T-helper 1 cell (primary cell): ENCODE measurements at places on chromosomes 1 and 21.

DNA sequence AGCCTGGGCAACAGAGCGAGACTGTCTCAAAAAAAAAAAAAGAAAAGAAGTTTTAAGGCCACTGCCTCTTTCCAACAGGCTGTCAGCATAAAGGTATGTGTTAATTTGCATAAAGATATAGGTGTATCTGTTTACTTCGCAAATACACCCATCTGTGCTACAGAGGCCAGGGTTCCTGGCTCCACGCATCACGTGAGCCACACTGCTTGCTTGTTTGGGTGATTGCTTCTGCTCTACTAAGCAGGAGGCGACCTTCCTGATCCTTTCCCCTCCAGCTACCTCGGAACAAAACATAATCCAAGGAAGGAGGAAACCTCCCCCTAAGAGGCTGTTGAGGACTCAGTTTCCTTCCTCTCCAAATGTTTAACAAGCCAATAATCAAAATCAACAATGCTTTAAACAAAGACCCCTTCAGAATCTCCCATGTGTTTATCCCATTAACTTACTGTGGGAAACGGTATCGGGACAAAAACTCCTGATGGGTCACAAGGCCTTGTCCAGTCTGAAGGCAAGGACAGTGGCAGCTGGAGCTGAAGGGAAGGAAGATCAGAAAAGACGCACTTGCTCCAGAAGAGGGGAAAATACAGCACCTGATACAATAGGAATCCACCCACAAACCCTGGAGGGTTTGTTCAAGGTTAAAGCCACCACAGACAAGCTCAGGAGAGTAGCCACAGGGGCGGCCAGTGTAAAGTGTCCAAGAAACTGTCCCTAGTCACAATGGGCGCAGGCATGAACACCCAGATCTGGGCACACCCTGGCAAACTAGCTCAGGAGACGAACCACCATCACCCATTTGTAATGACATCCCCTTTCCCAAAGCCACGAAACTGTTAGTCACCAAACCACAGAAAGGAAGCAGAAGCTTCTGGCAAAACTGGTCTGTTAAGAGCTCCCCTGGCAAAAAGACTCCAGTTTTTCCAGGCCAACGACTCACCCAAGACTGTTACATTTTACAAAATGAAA, 17.2 kb downstream of the CTNNBIP1 start:
- DNase-seq: no peak

DNA sequence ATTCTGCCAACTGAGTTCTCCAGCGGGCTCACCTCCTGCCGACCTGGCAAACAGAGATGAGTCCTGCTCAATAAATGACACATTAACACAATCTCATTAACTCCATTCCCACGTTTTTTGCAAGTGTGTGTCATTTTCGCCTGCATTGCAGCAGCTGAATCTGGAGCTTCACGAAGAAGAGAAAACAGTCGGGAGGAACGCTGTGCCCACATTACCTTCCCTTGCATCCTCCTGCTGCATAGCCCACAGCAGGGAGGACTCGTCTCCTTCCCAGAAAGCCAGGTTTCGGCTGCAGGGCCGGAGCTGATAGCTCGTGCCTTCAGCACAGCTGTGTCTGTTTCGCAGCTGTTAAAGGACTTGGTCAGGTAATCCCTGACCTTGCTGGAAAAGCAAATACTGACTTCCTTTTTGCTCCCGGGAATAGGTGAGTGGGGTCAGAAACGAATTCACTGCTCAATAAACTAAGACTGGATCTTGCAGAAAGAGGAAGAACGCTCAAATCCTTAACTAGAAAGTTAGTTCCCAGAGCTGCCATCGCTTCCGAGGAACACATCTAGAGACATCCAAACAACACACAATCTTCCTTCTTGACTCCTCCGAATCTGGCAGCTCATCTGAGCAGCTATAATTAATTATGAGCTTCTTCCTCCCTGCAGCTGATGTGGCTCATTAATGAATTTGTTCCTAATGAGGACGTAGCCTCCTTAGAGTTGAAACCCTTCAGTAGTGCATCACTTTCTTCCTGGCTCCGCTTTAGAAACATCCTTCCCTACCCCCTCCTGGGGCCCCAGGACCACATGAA, 33.0 kb downstream of the KANK4 start:
- DNase-seq: no peak

- DNase-seq: peak; percentile 85
Measured at GRCh38 chr1:152034654-152035538, 1.9 kb downstream of the S100A11 start.

GRCh38 chr1:33975961-33976360, 112.1 kb downstream of the HMGB4 start:
- DNase-seq: no peak

- no peak for DNase-seq
Measured at GRCh38 chr1:106571109-106571508, 485.4 kb upstream of the PRMT6 start.
